ENCODE measurements at places on chromosomes 16 and 17. TPM values are rescaled to one million over a fixed set of nuclear protein-coding genes. Genes with fewer than 3 reads are reported as not detected.

- DNase-seq, result no peak
Observed at GRCh38 chr16:4011225-4011939, 104.9 kb downstream of the ADCY9 start.

DNA sequence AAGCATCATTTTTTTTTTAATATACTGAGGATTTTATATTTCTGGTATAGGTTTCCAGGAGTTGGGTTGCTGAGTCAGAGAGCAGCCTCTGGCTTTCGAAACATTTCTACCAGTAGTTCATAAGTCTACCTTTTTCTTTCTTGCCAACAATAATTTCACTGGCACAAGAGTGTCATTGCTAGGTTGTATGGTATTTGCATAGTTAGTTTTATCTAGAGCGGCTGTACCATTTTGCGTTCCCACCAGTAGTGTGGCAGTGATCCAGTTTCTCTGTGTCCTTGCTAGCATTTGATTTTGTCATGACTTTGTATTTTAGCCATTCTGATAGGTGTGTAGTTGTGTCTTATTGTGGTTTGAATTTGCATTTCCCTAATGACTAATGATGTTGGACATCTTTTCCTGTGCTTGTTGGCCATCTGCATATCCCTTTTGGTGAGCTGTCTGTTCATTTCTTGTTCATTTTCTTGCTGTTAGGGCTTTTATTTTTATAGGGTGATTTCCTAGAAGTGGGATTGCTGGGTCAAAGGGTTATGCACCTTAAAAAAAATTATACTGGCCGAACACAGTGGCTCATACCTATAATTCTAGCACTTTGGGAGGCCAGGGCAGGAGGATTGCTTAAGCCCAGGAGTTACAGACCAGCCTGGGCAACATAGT, 39.9 kb downstream of the SNX29 start:
- DNase-seq, result no peak

GRCh38 chr17:67487506-67487905, 110.4 kb downstream of the PITPNC1 start:
- DNase-seq, result no peak

GRCh38 chr17:34850964-34851363, 110.3 kb downstream of the CCT6B start:
- no peak for DNase-seq

- no peak for DNase-seq
Observed at GRCh38 chr17:60077226-60077625, 1.5 kb downstream of the HEATR6 start.

GRCh38 chr16:22685459-22685830, 128.5 kb upstream of the HS3ST2 start:
- no peak for DNase-seq

STX1B gene
- 0.39 TPM for total RNA-seq

- DNase-seq, result no peak
Observed at GRCh38 chr16:53901408-53901807, 197.5 kb downstream of the FTO start.

All from pulmonary artery endothelial cell (primary cell).